Right ventricle myocardium superior (tissue), 1 donor: ENCODE measurements at places on chromosomes 16 and 17.

DNA sequence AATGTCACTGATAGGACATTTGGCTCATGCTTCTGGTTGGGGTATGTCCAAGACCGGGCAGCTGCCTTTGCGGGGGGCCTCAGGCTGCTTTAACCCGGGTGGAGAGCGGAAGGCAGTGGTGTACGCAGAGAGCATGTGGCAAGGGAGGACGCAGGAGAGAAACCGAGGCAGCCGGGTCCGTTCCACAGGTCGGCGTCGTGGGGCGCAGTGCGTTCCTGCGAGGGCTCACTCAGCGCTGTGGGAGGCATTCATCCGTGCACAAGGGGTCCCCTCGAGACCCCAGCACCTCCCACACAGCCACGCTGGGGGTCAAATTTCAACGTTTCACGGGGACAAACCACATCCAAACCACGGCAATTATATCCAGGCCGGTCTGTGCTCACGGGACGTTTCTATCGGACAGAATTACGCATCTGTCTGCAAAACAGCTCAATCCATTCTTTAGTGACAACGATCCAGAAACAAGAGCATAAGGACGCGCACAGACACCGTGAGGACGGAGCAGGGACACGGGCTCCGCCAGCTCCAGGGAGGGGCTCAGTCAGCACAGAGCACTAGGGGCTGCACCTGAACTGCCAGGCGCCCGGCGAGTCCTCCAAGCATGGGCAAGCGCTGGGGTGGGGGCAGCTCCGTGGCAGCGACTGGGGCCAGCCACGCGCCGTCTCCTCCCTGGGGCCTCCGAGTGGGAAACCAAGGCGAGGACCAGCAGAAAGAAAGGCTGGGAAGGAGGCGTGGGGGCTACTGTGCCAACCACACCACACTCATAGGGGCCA, 108.4 kb upstream of the METRNL start:
- peak; percentile 31 for DNase-seq

GRCh38 chr17:82475458-82475857, 16.9 kb downstream of the NARF start:
- no peak for DNase-seq

DNA sequence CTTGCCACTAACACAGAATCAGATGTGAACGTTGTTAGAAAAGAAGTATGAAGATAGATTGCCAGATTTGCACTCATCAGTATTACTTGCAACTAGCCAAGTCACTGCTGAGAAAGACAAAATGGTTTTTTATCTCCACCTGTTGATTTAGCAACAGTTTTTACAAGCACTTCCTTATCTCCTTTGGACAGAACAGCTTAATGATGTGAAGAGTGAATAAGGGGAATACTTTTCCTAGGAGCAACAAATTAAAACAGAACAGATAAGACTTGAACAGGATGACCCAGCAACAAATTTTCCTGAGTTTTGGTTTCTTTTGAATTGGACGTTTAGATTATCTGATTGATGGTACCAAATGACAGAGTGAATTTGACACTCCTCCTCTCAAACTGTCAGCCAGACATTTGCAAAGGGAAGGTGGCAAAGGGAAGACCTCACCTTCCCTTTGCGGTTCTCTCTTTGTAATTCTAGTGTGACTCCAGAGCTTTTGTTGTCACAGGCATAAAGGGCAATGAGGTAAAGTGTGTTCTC, 130.6 kb downstream of the NLK start:
- DNase-seq: no peak

- DNase-seq: no peak
Measured at GRCh38 chr16:20747030-20747816, 5.6 kb upstream of the THUMPD1 start.

- no peak for DNase-seq
Measured at GRCh38 chr17:34172390-34172918, 82.6 kb upstream of the CCL2 start.

DNA sequence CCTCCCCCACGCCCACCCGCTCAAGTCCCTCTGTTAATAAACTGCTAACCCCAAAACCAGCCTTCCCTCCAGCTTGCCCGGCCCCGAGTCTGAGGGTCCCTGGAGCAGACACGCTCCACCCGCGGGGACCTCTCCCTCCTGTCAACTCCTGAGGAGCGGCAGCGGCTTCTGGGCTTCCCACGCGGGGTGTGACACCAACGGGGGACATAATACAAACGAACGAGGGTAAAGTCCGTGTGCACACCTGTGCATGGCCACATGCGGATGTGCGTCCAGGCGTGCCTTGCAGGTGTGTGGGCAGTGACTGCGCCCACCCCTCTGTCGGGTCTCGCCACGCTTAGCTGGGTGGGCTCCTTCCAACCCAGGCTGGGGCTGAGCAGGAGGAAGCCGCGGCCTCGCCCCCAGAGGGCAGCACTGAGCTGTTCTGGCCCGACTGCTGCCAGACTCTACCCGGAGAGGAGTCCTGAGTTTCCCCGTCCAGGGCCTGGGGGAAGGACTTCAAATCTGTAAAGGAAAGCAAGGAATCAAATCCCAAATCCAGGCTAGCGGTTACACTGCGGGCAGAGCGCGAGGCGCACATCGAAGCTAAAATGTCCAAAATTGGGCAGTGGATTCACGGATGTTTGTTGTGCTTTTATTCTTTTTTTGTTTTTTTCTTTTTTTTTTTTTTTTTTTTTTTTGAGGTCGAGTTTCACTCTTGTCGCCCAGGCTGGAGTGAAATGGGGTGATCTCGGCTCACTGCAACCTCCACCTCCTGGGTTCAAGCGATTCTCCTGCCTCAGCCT, 24.2 kb upstream of the KRT17 start:
- peak; percentile 90 for DNase-seq

GRCh38 chr17:35537601-35538141, at the start of gene SLFN12L:
Gene SLFN12L (minus strand): TSS chr17:35537678. CDS start chr17:35522364, 15,314 bp downstream.
- no peak for DNase-seq
